Activated naive CD8-positive, alpha-beta T cell treated with anti-CD3 and anti-CD28 coated beads for 36 hours (primary cell): ENCODE measurements at places on chromosomes 3 and 15.

DNA sequence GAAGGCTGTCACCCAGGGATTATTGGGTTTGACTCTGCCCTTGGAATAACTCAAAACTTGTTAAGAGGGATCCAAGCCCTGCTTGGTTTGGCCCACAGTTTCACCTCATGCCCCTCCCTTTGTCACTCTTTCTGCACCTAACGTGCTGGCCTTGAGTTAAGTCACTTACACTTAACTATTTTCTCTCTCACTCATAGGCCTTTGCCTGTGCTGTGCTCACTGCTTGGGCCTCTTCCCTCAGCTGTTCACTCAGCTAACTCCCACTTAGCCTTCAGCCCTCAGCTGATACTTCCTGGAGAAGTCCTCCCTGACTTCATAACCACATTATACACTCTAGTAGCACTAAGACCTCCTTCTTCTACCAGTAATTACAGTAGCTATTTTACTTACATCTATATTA is 133.3 kb downstream of the CMSS1 start:
- DNase-seq, result no peak

GRCh38 chr3:127418560-127419147 is 130.8 kb upstream of the PRR20G start:
- no peak for DNase-seq

- DNase-seq, result no peak
These were observed 63.4 kb downstream of the RGMA start for GRCh38 chr15:93025625-93025982.

- no peak for DNase-seq
These were observed 17.9 kb downstream of the DNAH1 start for GRCh38 chr3:52333869-52334557.

- DNase-seq, result no peak
These were observed 392.8 kb downstream of the TIGIT start for GRCh38 chr3:114686621-114687020.

- DNase-seq, result peak; percentile 57
These were observed 515 bp downstream of the ADAM10 start for GRCh38 chr15:58748852-58749531.

GRCh38 chr15:42358141-42358540 is 1.2 kb upstream of the CAPN3 start:
- no peak for DNase-seq

GRCh38 chr3:43343185-43343584 is 56.8 kb downstream of the SNRK start:
- no peak for DNase-seq

DNA sequence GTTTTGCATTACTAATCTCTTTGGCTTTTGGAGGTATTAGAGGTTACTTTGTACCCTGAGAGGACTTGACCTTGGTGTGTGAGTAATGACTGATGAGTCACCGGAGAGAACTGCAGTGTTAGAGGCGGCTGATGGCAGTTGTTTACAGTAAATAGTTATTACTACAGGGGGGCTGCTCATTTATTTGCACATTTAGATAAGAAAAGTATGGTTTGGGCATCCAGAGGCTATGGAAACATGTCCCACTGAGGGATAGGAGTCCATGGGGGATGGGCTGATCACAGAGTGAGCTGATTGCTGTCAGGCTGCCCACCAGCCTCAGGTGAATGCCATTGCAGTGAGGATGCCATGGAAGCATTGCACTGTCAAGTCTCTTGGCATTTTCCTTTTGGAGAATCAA is 17.3 kb upstream of the STAC start:
- DNase-seq, result no peak

DNA sequence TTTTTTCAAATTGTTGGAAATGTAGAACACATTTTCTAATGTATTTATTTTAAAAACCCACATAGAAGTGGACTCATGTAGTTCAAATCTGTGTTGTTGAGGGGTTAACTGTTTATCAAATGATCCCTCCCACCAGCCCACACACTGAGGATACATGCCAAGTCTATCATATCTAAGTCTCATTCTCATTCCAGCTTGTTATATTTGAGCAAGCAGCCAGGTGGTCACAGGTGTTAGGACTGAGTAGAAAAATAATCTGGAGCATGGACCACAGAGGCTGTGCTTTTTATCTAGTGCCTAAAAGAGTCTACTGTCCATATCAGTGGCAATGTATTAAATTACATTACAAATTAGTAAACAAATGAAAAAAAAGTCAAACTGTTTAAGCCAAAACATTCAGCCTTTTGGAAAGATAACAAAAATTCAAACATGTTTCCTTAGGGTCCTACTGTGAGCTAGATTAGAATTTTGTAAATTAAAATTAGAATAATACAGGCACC is 20.7 kb upstream of the SPESP1 start:
- no peak for DNase-seq

DNA sequence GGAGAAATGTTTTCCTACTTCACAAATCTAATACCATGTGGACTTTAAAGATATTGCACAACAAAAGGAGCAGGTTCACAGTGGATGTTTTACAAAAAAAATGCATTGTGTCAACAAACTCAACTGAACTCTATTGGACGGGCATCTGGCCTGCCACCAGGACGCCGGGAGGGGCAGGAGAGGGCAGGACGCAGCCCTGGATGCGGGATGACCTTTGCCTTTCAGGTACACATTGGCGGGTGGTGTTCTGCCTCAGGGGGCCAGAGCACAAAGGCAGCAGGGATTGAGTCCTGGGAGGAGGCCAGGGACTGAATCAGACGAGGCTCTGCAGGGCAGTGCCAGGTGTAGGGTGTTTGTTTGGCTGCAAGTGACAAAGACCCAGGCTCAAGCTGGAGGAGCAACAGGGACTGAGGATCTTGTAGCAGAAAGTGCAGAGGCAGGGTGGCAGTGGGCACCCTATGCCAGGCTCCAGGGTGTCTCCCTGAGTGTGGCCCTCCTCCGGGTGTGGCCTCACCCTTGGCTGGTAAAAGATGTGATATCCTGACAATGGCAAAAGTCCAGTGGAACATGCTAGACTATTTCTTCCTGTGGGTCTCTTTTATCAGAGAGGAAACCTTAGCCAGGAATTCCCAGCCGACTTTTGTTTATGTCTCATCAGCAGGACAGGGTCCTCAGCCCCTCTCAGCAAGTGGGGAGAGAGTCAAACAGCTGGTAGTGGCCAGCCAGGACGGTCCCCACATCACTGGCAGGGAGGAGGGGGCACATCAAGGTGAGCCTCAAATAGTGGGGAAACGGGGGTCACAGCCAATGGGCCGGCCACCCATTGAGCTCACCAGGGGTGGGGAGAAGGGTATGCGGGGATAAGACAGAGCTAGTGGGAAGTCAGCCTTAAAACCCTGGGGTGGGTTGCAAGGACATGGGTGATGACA is 29.7 kb upstream of the KLF13 start:
- DNase-seq, result no peak
